SK-N-SH (cell line): ENCODE measurements at places on chromosomes 12 and 14. TPM values are rescaled to one million over a fixed set of nuclear protein-coding genes. Genes with fewer than 3 reads are reported as not detected.

GRCh38 chr14:23041729-23042128 is 283 bp upstream of the PSMB11 start:
- DNase-seq: no peak

- no peak for DNase-seq
Observed at GRCh38 chr12:76010732-76011458, 20.7 kb downstream of the PHLDA1 start.

DNA sequence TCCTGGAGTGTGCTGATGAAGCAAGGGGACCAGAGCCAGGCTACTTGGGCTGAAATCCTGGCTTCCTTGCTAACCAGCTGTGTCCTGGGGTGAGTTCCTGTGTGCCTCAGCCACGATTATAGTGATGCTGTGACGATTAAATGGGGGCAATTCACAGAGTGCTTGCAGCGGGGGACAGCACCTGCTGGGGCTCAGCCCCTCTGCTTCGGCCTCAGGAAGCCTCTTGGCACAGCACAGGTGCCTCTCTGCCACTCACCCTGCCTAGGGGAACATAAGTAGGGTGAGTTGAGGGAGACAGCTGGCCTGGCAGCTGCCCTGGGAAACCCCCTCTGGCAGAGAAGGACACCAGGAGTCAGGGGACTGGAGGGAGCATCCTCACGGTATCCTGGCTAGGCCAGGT is 9.4 kb downstream of the KRT80 start:
- no peak for DNase-seq

GRCh38 chr12:55068416-55069010 is 48.7 kb downstream of the NEUROD4 start:
- DNase-seq: peak; percentile 48

- DNase-seq: no peak
Observed at GRCh38 chr14:88613552-88614010, 50.7 kb downstream of the ZC3H14 start.

DNA sequence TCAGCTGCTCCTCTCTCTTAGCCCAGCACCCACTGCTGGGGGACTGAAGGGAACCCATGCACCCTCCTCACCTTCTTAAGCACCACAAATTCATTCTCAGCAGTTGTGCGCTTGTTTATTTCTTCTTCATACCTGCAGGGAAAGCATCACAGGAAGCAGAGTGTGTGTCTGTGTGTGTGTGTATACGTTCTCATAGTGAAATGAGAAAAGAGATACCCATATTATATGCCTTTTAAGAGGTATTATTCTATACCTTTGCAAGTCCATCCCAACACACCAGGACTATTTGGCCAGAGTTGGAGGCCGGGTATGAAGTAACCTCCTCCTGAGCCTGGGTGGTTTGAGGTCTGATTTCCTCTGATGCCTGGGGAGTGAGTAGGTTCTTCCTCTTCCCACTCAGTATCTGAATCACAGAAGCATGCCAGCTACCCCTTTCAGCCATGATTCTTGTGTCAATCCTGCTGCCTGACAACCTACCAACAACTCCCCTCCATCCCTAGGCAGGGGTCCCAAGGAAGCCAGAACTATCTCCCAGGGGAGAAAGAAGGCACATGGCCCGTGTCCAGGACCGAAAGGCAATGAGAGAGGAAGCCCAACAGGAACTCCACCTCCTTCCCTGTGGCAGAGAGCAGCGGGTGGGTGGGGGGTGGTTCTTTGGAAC is 3.0 kb downstream of the KRT73 start:
- DNase-seq: no peak

- DNase-seq: peak; percentile 34
Observed at GRCh38 chr12:121038861-121039668, at the start of gene OASL. Gene OASL, minus strand, starts transcription at chr12:121039246. Its CDS starts 275 bp downstream, at chr12:121038971.

DNA sequence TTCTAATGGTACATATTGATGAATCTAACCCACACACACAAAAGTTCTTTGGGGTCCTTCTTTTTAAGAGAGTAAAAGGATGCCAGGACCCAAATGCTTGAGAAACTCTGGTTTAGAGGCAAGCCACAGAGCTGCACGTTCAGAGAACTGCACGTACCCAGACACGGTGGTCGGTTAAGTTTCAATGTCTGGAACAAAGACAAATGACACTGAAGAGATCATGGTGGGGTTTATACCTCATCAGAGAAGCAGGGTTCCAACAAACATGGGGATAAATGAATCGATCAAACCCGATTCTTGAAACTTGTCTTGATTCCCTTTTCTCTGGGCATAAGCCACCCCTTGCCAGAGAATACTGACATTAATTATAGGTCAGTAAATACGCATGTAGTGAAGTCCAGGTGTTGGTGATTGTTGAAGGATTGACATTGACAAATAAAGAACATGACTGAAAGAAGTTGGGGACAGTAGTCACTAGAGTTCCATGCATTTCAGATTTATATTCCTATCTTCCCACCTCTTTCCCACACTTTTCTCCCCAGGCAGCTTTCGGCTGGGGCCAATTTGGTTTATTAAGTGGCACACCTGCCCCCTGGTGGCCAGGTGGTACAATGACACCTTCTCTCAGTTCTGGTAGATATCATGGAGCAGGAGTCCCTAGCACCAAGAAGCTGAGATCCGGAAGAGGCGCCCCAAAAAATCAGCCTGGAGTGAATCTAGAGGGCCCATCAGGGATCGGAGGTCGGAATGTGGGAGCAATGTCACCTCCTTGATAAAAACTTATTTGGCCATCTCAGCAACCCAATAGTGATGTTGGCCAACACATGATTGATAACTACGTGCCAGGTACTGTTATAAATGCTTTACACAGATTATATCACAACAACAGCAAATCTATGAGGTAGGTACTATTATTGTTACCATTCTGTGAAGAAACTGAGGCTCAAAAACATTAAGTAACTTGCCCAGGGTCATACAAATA is 17.8 kb upstream of the HDAC7 start:
- DNase-seq: peak; percentile 81

DNA sequence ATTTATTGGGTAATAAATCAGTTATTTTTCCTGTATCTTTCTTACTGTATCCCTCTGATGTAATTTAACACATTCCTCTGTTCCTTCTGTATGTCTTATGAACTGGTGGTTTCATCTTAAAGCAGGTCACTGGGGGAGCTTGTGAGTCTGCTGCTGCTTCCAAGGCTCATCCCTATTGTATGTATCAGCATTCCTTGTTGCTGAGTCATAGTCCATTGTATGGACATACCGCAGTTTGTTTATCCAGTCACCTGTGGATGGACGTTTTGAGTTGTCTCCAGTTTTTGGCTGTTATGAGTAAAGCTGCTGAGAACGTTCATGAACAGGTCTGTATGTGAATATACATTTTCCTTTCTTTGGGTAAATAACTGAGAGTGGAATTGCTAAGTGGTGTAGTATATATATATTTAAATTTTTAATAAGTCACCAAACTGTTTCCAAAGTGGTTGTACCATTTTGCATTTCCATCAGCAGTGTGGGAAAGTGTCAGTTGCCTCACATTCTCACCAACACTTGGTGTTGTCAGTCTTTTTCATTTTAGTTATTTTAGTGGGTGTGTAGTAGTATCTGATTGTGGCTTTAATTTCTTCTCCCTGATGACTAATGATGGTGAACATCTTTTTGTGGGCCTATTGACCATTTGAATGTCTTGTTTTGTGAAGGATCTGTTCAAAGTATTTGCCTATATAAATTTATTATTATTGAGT is 82.7 kb downstream of the BEGAIN start:
- no peak for DNase-seq

DNA sequence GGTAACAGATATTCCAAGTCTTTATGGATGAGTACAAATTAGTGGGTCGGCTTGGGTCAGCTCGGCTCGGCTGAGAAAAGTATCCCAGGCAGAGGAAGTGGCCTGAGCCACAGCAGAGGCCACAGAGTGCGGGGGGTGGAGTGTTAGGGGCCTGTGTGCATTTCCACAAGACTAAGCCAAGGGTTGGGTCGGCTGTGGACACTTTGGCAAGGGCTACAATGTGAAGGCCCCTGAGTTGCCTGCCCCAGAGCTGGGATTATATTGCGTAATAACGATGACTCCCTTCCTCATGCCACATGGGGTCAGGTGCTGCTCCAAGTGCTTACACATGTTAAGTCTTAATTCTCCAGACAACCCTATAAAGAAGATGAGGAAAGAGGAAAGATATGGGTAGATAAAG is 11.4 kb downstream of the EVL start:
- no peak for DNase-seq

GRCh38 chr12:33455096-33455495 is 15.5 kb upstream of the SYT10 start:
- no peak for DNase-seq

DNA sequence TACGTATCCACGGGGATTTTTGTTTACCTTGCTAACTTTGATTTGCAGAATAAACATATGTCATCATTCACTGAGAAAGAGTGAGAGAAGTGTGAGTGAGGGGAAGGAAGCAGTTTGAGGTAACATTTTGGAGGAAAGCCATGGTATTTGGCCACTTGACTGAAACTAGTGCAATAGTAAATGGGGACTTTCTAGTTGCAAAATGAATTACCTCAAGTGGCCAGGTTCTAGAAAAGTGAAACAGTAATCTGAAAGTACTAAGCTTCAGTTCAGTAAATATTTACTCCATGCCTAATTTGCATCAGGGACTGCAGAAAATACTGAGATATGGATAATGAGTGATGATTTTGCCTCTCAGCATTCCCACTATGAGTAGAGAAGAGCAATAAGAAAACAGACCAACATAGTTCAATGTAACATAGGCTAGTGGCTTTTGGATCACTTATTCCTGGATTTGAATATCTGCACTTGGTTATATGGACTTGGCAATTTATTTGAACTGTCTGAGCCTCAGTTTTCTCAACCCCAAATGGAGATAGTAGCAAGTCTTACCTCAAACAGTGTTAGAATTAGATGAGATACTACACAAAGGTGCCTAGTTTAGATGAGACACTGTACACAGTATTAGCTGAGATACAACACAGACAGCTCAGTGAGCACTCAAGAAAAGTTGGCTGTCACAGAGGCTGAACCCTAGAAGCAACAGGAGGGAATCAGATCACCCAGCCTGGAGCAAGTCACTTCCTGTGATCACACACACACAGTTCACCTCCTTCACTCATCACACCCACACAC is 439.1 kb downstream of the NPAS3 start:
- no peak for DNase-seq

GRCh38 chr14:91225025-91225424 is 19.5 kb downstream of the GPR68 start:
- DNase-seq: no peak

DNA sequence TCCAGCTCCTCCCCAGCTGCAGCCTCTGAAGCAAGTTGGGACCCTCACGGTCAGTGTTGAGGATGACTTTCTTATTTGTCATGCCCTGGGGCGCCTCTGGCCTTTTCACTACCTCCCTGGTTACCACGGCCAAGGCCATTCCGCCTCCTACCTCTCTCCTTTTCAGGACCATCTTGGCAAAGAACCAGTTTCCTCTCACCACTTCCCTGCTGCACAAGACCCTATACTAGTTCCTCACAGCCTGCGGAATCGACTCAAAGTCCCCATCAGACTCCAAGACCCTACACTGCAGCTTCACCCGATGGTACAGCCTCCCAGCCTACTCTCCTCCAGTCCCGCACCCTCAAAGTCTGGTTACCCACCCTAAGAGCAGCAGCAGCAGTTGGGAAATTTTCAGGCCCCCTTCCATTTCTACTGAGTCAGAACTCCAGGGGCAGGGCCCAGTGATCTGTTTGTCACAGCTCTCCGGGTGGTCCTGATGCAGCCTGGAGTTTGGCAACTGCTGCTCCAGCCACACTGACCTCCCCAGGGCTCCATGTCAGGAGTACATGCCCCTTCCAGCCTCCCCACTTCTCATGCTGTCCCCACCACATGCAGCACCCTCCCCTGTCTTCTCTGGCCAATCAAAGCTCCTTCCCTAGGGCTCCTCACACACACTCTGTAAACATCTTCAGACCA is 5.4 kb downstream of the VWF start:
- DNase-seq: no peak

GRCh38 chr12:5488626-5488955 is 56.7 kb downstream of the NTF3 start:
- no peak for DNase-seq

GRCh38 chr12:72134246-72135020 is 137.7 kb upstream of the TRHDE start:
- DNase-seq: no peak

Gene LGALS3
- polyA plus RNA-seq: 59.5 and 59.8 TPM in 2 replicates

Gene KCNA5
- polyA plus RNA-seq: not detected in 2 replicates

Gene IL31
- not detected in 2 replicates for polyA plus RNA-seq

Gene LAG3
- 0.72 and 1.1 TPM in 2 replicates for polyA plus RNA-seq
